Neuronal stem cell (in vitro differentiated cells): ENCODE measurements at places on chromosomes 5 and 9.
A peak's percentile ranks its signal among the peaks of the same experiment; 100 is the strongest.

DNA sequence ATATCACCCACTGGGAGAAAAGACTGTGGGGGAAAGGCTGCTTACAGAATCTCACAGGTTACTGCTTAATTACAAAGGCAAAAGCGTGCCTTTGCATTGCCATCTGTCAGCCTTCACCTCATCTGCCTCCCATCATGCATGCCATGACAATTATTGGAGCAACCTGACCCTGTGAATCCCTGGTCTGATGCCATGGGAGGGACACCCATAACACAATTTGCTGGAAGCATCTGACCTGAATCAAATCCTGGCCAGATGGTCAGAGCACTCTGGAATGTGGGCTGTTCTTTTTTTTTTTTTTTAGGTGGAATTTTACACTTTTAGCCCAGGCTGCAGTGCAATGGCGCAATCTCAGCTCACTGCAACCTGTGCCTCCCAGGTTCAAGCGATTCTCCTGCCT, 11.6 kb upstream of the RETREG1 start:
- DNase-seq = no peak

DNA sequence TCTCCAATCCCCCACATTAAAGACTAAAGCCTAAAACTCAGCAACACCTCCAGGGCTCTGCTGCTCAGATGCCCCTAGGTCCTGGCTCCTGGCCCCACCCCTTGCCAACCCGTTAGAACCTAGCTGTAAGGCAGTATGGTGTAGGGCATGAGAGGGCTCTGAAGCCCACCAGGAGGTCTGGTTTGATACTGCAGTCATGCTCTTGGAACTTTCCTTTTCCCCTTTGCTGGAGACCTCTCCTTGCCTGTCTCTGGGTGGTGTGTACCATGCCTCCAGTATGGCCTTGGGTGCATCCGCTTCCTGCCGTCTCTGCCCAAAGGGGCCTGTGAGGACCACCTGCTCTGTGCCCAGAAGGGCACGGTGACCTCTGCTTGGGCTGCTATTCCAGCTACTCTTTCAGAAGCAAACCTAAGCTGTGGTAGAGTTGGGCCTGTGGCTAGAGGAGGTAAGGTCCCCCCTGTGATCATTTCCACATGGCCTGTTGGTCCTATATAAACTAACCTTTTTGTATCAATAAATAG, 3.5 kb downstream of the TENT4A start:
- DNase-seq = no peak

DNA sequence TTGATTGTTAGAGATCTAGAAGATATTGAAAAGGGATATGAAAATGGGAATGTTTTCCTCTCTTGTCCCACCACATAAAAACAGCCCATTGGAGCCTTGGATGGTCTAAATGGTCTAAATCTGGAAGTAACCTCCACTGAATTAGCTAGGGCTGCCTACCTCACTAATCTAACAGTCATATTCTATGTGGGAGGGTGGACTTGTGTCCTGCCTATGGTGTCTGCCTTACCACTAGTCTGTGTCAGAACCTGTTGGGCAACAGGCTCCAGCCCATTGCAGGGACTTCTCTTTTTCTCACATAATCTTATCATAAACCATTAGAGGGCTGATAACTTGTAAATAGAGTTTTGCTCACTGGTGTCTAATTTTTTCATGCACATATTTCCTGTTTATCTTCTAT, 548.8 kb upstream of the CDH18 start:
- no peak for DNase-seq

DNA sequence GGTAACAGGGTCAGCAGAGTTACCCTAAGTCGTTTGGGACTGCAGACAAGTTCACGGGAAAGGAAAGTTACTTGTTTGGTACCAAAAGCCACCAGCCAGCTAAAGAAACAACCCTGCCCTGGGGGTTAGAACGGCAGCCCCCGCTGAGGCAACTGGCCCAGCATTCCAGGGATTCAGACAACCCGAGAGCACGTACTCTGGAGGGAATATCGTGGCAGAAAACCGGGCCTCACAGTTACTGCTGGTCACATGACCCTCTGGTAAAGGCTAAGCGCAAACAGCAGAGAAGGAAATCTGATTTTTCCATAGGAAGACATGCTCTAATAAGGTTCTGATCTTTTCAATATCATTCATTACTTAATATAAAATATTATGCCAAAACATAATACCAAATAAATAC, 22.5 kb upstream of the MLANA start:
- DNase-seq = no peak

GRCh38 chr5:139022528-139022927, 147.4 kb upstream of the LRRTM2 start:
- DNase-seq = no peak

- peak; percentile 4 for DNase-seq
These were observed 72.5 kb upstream of the SLC1A1 start for GRCh38 chr9:4417578-4418325.
